Pulmonary artery endothelial cell (primary cell): ENCODE measurements at places on chromosomes 5 and 9. TPM values are rescaled to one million over a fixed set of nuclear protein-coding genes. Genes with fewer than 3 reads are reported as not detected.

The PCDHB2 gene
- total RNA-seq, result 1.4 and 2.9 TPM in 2 replicates

GRCh38 chr9:27924502-27924901, 351.2 kb upstream of the C9orf72 start:
- no peak for DNase-seq

DNA sequence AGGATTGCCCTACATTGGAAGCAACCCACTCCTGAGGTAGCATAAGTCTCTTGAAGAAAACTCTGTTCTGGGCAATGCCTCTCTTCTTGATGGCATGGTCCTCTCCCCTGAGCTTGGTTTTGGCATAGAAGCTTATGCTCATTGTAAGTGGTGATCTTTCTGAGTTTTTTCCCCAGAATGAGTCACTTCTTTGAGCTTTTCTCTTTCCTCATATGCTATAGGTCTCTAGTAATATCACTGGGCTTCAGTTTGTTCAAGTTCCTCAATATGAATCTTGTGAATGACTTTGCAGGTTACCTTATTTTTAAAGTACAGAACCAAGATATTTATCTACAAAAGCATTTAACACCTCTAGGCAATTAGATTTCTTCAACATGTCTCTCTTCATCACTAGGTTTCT, 76.5 kb upstream of the ATG10 start:
- no peak for DNase-seq

- DNase-seq, result no peak
Measured at GRCh38 chr5:55546947-55547346, 12.2 kb upstream of the PLPP1 start.
